Femur (tissue), 1 donor: ENCODE measurements at places on chromosomes 7 and 10.

GRCh38 chr7:133718131-133718530 lies 409.0 kb upstream of the LRGUK start:
- no peak for DNase-seq

- no peak for DNase-seq
Observed at GRCh38 chr10:129090618-129091366, 376.2 kb upstream of the MGMT start.

DNA sequence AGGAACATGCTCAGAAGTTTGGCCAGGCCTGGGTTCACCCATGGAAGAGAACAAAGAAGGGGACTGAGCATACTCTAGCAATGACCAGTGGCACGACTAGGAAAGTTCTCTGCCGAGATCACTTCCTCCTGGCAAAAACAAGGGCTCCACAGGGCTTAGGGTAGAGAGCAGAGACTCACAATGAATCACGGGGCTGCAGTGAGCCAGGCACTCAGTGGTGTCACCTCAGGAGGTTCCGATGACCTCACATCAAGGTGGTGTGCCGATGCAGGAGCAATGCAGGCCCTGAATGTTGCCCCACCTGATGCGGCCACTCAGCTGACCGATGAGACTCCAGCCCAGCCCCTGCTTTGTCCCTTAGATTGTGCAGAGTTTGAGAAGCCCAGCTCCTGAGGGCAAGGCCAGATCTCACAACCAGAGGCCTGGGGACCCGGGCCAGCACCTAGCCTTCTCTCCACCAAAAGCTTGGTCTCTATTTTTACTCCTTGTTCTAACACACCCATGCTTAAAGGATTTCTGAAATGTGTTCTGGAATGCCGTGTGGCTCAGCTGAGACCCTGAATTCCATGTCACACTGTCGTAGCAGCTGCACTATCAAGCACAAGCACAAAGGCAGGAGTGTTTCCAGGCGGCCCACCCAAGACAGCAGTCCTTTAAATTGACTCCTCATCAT lies 60.9 kb downstream of the COBL start:
- peak; percentile 49 for DNase-seq

DNA sequence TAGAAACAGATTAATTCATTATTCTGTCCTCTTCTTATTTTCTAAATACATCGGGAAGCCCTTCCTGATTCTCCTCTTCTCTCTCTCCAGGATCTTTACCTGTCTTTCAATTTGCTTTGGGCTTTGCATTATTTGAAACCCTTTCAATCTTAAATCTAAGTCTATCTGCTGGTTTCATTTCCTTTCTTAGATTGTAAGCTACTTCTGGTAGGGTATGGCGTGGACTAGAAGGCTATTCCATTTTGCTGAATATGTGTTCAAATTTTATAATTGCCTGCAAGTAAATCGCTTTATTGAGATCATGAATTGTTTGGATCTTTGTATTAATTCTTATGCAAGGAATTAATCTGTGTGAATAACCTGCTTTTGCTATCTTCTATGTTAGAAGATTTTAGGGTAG lies 11.1 kb downstream of the STAM start:
- no peak for DNase-seq

DNA sequence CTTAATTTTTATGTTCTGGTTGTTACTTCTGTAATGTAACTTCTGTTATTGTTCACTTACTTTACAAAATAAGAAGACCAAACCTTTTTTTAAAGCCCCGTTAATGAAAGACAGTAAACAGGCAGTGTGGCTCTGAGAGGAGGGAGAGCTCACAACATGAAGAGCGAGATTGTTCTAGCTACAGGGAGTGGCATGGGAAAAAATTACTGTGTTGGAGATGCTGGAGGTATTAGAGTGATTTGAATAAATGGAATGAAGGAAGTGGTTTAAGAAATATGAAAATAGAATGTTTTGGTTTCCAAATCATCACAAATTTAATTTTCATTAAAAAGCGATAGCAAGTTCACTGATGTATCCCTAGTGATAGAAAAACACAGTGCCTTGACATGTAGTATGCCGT lies 31.8 kb downstream of the REEP3 start:
- no peak for DNase-seq

GRCh38 chr10:51171946-51172345 lies 97.7 kb downstream of the PRKG1 start:
- no peak for DNase-seq

DNA sequence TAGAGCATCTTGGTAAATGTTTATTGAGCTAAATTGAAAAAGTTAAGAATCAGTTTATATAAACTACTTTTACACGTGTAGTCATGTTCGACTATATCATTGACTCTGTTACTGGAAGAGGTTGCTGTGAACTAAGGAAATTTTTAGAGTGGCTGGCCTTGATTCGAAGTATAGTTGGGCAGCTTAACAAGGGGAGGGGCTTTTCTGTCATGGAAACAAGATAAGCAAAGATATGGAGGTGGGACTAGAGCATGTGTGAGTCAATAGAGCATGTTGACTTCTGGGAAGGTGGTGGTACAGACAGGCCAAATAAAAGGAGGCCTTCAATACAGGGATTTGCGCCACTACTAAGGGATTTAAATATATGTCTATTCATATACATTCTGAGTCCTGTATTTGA lies 7.6 kb downstream of the ATP5F1C start:
- DNase-seq = no peak

- DNase-seq = no peak
Observed at GRCh38 chr10:43491855-43492254, 54.9 kb downstream of the ZNF487 start.

- DNase-seq = no peak
Observed at GRCh38 chr7:8277394-8277982, 15.5 kb upstream of the ICA1 start.

GRCh38 chr7:83366629-83367028 lies 203.9 kb upstream of the PCLO start:
- no peak for DNase-seq

DNA sequence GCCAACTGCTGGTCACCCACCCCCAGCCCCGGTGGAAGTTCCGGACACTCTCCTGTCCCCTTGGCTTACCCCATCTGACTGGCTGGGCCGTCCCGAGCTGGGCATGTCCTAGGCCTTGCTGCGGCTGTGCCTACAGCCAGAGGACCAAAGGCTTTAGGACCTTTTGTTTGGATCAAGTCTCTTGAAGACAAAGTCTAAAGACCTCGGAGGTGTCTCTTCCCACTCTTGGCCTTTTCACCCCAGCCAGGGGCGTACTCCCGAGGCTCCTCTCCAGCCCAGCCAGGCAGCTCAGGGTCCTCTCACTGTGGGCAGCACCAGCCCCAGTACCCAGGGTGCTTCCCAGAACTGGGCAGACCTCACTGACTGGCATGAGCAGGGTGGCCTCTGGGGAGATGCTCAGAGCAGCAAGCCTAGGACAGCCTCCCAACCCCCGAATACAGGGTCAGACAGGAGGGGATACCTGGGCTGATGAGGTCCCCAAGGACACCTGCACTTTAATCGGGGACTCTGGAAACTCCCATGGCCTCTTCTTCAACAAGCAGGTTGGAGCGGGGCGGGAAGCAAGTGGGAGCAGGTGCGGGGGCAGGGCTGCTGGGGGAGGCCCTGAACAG lies 2.7 kb upstream of the PWWP2B start:
- DNase-seq = no peak

- no peak for DNase-seq
Observed at GRCh38 chr7:24419077-24419476, 135.1 kb downstream of the NPY start.

GRCh38 chr7:149871576-149871975 lies 2.2 kb upstream of the ATP6V0E2 start:
- DNase-seq = no peak

DNA sequence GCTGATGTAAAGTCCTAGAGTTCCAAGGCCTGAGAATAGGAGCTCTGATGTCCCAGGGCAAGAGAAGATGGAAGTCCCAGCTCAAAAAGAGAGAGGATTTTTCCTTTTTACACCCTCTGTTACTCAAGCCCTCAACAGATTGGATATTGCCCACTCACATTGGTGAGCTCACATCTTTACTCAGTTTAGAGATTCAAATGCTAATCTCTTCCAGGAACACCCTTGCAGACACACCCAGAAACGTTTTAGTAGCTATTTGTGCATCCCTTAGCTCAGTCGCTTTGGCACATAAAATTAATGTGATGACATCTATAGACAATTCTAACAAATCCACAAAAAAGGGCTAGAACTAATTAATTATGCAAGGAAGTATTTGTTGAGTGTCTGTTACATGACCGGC lies 27.1 kb downstream of the ARMC3 start:
- no peak for DNase-seq

GRCh38 chr7:106987777-106988176 lies 56.7 kb upstream of the PRKAR2B start:
- DNase-seq = no peak

GRCh38 chr7:145175366-145175765 lies 339.5 kb upstream of the TPK1 start:
- DNase-seq = no peak

GRCh38 chr7:40213856-40214255 lies 79.1 kb downstream of the SUGCT start:
- DNase-seq = no peak

DNA sequence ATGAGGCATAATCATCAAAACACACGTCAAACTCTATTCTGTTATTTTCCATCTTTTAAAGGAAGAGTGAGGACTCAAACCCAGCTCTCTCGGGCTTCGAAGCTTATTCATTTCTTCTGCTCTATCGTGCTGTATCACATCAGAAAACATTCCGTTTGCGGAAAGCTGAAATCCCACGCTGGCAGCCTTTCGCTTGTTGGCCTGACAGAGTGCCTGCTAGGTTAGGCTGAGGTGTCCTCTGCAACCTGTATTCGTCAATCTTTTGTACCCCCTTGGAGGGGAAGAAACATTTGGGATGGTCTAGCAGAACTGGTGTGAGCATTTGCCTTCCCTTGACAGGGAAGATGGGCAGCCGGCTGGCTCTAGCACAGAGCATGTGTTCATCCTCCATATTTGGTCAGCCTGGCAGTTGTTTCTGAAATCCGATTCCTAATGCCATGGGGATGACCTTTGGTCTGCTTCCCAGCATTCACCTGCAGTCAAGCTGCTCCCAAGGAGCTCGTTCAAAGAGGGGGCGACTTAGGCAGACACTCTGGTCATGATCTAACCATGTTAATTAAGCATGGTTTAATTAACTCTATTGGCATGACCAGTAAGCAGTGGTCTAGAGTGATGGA lies 55.2 kb downstream of the TACC2 start:
- DNase-seq = peak; percentile 84

GRCh38 chr10:104353325-104354048 lies at the start of gene CFAP58:
Gene CFAP58, plus strand, starts transcription at chr10:104353833. Its CDS starts 65 bp downstream, at chr10:104353898.
- DNase-seq = peak; percentile 92

DNA sequence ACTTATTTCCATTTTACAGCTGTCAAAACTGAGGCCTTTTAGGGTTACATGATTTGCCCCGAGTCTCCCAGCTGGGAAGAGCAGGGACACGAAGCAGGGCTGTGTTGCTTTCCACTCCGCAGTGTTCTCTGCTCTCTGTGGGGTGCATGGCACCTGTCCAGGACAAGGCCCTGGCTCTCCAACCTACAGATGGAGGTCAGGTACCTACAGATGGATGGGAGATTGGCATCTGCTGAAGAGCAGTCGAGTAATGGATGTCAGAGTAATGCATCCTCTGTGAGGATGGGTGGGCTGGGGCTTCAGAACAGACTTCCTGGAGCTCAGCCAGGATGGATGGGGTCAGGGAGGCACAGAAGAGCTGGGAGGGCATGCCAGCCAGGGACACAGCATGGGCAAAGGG lies 85.0 kb downstream of the EMX2 start:
- no peak for DNase-seq

DNA sequence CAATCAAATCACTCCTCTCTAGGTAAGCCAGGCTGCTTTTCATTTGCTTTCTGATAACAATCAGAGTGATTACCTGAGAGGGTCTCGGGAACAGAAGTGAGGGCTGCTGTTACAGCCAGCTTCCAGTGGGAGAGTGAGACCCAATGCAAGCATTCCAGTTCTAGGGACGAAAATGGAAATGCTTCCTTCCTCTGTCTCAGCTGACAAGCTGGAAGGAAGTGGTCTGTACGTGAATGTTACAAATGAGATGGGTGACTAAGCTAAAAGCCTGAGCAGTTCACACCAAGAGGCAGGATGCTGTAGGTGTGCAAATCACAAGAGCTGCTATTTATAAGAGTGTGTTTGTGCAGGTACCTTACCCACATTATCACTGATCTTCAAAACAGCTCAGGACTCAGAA lies 772.4 kb downstream of the GRID1 start:
- no peak for DNase-seq

DNA sequence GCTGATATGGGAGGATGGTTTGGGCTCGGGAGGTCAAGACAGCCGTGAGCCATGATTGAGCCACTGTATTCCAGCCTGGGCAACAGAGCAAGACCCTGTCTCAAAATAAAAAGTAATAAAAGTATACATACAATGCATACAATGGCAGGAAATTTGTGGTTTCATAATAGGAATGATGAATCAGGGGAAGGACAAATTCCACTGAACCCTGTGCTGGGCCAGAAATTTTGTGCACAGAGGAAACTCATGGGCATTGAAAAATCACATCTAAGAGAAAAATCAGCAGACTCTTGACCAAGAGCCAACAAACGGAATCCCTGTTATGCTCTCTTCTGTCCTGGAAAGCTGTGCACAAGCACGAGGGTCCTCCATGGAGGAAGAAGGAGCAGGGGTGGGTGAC lies 35.1 kb downstream of the SEM1 start:
- no peak for DNase-seq

DNA sequence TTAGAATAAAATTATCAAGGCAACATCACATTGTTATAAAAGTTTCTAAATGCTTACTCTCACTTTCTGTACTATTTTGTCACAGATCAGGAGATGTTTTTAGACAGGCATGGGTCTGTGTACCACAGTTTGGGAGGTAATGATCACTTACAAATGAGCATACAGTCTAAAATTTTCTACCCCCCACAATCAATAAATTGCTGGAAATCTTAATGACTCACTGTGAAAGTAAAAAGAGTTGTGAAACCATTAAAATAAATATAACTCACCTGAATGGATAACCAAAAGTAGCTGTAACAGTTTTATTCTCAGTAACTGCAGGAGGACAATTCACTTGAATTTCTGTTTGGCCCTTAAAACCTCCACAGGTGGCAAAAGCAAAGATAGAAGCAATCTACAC lies 13.2 kb downstream of the SYPL1 start:
- DNase-seq = no peak

DNA sequence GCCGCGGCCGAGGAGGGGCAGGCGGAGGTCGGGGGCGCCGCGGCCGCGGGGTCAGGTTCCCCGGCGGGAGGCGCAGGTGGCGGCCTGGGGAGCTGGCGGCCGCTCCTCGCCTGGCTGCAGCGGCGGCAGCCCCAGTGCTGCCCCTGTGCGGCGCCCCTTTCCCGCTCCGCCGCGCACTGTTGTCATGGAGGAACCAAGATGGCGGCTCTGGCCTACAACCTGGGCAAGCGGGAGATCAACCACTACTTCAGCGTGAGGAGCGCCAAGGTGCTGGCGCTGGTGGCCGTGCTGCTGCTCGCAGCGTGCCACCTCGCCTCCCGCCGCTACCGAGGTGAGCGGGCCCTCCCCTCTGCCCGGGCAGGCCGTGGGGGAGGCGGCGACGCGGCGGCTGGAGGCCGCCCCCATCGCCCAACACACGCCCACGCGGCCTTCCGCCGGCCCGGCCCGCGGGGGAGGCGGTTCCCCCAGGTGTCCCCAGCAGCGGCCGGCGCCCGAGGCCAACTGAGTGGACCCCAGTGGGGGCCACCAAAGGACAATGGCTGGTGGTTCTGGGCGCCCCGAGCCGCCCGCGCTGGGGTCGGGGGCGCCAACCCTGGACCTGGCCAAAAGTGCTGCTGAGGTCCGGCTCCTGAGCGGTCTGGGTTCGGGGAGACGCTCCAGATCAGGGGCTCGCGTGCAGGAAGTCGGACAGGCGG lies 425 bp downstream of the CASD1 start:
- DNase-seq = peak; percentile 84

GRCh38 chr10:61931620-61932332 lies 30.3 kb downstream of the ARID5B start:
- no peak for DNase-seq

- no peak for DNase-seq
Observed at GRCh38 chr10:1538121-1538520, 199.2 kb downstream of the ADARB2 start.
